NCI-H345 (cell line): ENCODE measurements at places on chromosomes 12 and 14.

DNA sequence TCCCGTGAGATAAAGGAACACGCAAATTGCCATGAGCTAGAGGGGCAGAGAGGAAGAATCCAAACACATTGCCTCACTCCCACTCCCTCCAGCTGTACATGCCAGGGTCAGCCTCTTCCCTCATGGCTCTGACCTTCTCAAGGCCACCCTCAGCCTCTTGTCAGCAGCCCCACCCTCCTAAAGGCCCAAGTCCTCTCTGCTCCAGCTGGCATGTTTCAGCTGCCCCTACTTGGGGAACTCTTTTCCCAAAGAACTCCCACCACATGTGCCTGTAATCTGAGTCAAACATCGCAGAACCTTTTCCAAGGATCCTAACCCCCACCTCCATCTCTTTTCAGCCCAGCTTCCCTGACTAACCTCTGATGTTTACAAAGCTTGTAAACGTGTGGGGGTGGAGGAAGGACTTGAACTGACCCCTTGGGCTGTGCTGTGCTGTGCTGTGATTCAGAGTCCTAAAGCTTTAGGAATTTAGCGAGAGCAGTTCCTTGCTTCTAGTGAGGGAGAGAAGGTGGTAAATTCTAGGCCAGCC lies 7.3 kb upstream of the CACNB3 start:
- no peak for DNase-seq

GRCh38 chr12:93886533-93887511 lies 209.6 kb downstream of the CRADD start:
- DNase-seq: no peak

DNA sequence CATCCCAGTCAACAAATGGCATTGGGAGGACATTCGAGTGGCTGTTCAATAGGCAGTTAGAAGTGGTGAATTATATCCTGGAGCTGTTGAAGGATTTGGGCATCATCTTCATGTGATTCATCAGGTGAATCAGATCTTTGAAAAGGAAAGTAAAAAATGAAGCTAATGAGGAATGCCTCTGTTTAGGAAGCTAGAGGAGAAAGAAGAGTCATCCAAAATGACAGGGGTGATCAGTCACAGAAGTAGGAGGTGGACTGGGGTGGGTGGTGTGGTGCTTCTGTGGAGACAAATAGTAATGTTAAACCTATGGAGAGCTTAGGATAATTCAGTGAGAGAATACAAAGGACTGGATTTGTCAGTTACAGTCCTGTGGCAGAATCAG lies 32.7 kb downstream of the DIP2B start:
- DNase-seq: no peak

DNA sequence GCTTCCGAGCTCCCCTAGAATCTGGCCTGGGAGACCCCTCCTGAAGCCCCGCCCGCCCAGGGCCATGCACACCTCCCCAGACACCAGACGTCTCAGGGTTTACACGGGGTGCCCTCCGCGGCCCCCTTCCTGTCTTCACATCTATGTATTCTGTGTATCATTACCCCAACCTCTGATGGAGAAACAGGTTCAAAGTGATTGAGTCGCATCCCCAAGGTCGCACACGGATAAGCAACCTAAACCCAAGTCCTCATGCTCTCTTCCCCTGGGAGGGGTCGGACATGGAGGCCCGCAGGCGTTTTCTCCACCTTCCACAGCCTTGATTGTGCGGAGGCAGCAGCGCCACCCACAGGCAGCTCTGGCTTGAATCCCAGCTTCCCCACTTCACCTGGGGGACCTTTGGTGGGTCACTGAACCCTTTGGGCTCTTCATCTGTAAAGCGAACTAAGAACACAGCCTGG lies 237.3 kb downstream of the BCL11B start:
- no peak for DNase-seq

DNA sequence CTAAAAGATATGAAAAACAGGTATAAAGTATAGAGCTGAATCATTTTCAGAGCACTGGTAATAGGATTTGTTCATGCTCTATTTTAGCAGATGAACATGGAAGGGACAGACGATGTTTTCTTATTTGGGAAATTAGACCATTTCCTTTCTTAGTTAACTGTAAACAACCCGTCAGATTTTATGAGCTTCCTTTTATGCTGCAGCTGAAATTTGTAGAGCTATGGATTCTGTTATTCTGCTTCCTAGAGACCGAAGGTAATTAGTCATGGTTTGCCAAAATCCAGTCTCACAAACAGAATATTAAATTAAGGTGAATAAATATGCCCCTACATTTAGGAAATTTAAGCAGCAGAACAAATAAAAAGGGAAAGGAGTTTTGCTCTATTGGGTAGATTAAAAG lies 180.2 kb upstream of the SYT1 start:
- DNase-seq: no peak

- no peak for DNase-seq
Observed at GRCh38 chr14:105742531-105742848, 216.1 kb downstream of the TMEM121 start.

- DNase-seq: peak; percentile 86
Observed at GRCh38 chr12:57888409-57889157, 42.1 kb upstream of the CTDSP2 start.

DNA sequence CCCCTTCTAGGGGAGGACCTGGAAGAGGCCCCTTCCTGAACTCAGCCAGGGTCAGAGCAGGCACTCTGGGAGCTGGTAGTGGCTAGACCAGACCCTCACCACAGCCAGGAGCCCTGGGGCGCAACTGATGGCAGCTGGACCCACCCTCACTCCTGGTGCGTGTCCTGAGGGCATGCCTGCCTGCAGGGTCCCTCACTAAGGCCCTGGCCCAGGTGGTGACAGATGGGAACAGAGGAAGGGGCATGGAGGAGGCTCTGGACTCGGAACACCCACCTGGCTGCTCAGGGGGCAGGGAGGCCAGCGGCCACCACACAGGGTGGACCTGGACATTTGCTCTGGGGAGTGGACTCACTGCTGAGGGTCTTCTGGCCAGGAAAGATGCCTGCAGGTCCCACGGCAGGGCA lies 342.2 kb upstream of the SFSWAP start:
- DNase-seq: no peak

GRCh38 chr12:115945491-115945885 lies 332.0 kb downstream of the MED13L start:
- DNase-seq: no peak

DNA sequence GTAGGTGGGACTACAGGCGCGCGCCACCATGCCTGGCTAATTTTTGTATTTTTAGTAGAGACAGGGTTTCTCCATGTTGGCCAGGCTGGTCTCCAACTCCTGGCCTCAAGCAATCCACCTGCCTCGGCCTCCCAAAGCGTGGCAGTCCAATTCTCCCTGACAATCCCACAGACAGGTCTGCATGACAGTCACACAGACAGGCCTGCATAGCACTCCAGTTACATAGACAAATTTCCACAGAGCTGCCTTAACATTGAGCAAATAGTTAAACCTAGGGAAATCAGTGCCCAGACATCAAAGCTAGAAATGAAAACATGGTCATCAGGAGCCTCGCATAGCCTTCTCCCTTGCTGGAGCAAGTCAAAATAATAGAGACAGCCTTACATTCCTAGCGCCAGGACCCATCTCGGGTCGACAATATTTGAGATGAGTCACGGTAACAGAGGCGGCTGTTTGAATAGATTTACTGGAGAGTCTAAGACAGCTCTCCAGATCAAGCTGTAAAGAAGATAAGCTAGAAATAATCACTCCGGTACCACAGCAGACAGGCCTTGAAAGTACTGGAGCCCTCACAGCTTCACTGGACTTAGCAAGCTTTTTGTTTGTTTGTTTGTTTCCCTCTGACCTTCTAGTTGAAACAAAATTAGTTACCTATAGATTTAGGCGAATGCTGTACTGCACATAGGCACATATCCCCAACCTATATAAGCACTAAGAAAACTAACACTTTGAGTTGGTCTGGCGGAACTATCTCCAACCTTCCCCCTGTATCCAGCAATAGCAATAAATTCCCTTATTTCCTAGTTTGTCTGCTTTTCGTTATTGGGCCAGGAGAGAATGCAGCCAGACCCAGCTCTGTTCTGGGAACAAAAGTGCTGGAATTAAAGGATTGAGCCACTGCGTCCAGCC lies 23.8 kb upstream of the PYROXD1 start:
- DNase-seq: no peak

DNA sequence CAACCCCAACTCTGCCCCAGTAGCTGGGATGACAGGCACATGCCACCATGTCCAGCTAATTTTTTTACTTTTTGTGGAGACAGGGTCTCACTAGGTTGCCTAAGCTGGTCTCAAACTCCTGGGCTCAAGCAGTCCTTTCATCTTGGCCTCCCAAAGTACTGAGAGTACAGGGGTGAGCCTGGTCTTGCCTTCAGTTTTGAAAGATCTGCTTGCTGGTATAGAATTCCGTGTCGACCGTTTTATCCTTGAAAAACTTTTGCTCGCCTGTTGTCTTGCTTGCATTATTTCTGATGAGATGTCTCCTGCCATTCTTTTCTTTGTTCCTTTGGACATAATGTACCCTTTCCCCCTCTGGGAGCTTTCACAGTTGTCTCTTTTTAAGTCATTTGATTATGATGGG lies 92.0 kb upstream of the DYNC1H1 start:
- DNase-seq: no peak

- no peak for DNase-seq
Observed at GRCh38 chr14:88660056-88660455, 97.2 kb downstream of the ZC3H14 start.

DNA sequence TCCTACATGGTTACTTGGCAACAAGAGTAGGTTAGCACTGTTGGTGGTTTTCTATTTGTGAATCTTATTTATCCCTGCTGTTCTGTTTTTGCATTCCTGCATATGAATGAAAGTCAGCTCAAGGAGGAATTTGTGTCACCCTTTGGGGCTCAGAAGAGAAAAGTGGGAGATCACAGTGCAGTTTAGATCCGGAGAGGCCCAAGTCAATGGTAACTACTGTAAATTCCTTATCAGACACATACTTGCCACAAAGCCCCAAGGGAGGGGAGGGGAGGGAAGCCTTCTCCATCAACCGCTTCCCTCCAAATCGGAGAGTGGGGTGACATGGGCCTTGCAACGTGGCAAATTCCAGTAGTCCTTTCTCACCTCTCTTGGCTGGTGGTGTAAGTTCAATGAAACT lies 15.0 kb downstream of the GSG1 start:
- DNase-seq: no peak
